ENCODE measurements at places on chromosomes 13 and 19.
A peak's percentile ranks its signal among the peaks of the same experiment; 100 is the strongest.

GRCh38 chr13:54637366-54637765 is 1608.8 kb downstream of the OLFM4 start:
- DNase-seq = no peak

DNA sequence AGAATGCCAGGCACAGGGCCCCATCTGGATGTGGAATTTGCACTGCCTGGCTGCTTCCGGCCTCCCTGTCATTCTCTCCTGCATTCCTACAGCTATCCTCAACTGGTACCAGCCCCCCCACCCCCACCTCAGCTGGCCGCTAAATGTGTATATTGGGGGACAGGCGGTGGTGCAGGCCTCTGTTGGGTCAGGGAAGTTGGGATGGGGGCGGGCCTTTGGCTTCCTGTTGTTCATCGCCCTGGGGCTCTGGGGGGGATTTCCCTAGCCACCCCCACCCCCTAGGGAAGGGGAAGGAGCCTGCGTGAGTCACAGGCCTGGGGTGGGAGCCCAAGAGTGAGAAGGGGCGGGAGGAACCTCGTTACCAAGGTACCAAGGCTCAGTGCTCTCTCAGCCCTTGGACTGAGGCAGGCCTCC is 10.6 kb downstream of the POU2F2 start:
- DNase-seq = peak; percentile 93

DNA sequence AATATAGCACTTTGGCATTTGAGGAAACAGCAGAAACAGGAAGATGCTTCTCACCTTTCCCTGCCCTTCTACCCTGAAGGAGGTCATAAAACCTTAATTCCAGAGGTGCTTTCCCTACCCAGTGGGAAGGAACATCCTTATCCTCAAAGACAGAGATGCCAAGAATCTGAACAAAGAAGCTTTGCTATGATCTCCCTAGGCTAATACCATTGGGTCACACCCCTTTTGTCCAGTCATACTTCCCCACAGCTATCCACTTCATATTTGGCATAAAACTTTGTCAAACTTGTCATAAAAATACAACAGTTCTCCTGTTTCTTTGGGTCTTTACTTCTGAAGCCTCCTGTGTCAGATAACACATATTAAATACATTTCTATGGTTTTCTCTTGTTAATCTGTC is 21.7 kb upstream of the RXFP2 start:
- DNase-seq = no peak

DNA sequence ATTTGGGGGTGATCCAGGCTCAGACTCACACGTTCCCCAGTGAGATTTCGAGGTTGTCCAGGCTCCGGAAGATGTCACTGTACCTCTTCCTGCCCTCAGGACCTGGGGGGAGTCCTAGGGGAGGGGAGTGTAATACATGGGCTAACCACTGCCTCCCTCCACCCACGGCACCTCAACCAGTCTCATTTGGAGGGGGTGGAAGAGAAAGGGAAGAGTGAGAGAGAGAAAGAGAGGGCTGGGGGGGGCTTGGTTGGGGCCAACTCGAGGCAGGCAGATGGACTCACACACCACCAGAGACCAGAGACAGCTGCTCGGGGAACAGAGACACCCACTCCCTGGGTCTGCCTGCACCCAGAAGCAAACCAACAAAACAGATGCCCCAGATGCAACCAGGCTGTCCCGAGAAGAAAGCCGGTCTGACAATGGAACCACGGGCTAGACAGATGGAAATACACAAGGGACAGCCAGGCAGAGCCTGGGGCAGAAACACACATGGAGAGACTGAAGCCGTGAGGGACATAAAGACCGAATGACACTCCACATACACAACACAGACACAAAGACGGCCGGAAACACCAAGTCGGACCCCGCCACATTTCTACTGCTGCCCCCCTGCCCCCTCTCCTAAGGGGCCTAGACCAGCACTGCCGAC is 825 bp downstream of the GMIP start:
- peak; percentile 57 for DNase-seq

DNA sequence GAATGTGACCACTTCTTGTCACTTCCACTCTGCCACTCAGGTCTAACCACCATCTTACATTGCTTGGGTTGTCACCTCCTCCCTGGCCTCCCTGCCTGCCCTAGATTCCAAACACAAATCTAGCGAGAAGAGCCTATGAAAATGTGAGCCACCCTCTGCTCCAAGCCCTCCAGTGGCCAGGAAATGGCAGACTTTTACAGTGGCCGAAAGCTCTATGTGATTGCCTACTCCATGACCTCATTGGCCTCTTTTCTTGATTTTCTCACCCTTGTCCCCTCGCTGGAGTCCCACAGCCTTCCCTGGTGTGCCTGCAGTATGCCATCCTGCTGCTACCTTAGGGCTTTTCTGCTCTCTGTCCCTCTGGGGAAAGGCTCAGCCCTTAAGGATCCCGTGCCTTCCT is 84.2 kb downstream of the LRCH1 start:
- DNase-seq = no peak

GRCh38 chr19:55080121-55080967 is 4.7 kb downstream of the EPS8L1 start:
- peak; percentile 84 for DNase-seq

DNA sequence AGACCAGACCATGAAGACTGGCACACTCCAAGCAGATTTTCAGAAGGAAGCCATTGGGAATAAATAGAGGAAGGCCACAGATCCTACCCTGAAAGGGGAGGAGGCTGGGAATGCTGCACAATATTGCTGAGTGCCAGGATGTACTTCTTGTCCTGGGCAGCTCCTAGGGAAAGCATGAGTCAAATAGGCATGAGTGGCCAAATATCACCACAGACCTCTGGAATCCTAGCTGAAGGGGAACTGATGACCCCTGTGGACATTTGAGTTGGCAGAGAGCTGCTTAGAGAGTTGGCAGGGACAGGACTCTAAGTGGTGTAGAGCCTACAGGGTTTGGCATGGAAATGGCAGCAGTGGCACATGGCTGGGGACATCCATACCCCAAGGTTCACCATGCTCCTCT is 234.3 kb upstream of the TRPC4 start:
- DNase-seq = no peak

- no peak for DNase-seq
These were observed 165.4 kb downstream of the RGCC start for GRCh38 chr13:41622432-41623429.

DNA sequence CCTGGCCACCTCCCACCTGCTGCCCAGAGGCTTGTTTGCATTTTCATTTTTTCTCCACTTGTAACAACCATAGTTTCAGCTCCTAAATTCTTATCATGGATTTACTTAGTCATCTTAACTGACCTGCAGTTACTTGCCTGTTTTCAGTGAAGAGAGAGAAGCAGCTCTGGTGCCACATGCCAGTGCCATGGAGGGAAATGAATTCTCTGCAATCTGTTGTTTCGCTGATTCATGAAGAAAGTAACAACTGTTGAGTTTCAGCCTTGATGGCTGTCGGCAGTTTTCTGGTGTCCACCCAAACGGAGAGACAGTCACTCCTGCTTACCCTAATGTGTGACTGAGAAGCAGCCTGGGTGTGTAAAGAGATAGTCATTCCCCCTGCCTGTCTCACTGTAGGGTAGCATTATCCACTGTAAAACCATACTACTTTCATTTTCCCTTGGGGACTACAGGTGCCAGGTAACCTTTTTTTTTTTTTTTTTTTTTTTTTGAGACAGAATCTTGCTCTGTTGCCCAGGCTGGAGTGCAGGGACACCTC is 116.1 kb downstream of the DNAJC3 start:
- DNase-seq = no peak

- no peak for DNase-seq
These were observed 109.2 kb upstream of the USP29 start for GRCh38 chr19:57010541-57010940.

DNA sequence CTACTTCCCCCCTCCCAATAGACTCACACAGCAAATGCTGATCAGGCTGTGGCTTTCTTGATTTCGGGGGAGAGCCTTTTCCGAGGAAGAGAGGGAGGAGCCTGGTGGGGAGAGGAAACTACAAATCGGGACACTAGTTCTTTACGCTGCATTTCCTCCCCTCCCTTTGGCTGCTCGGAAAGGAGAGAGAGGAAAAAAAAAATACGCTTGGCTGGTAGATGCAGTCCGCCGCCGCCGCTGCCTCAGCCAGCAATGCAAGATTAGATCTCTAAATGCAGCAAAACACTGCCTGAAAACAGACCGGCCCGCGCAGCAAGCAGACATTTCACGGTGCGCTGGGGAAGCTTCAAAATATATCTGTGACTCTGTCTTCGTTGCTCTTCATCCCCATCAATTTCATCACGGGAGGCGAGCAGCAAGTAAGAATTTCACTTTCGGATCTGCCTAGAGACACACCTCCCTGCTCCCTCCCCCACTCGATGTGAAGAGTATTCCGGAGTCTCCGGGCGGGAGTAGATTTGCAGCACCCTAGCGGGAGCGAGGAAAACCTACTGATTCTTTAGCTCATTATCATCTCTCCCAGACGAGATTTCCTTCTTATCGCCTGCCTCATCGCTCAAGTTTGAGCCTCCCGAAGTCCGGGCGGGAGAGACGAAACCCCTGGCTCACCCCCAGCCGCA is at the start of gene PCDH17:
Gene PCDH17, plus strand, starts transcription at position 149 of the 680 bp plus-strand sequence. CDS start 803 bp downstream, outside the sequence.
- peak; percentile 23 for DNase-seq

DNA sequence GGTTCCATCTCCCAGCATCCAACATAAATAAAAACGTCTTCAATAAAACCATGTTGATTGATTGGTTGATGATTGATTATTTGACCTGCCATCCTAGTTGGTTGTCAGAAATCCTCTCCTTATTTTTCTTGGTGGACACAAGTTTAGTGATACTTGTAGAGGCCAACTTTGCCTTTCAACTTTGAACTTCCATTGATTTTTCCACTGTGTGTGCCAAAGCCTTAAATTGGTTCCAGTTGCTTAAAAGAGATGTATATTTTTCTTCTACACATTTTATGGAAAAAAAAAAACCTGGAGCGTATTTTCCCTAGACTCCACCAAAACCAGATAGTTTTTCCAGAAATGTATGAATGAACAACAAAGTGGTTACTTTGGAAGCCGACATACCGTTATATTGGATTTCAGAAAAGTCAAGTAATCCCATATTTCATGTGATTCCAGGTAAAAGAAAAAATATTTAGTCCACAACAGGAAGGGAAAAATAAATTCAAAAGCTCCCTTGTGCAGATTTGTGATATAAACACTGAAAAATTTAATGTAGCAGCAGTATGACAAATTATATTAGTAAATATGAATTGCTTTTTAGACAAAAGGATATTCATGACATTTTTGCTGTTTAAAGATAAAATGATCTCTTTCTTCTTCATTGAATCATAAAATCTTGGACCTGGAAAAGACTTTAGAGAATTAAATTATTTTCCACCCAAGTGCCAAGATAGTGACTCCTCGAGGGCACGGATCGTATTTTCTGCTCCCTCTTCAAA is 85.2 kb downstream of the MBNL2 start:
- DNase-seq = no peak

GRCh38 chr13:51681037-51681678 is 96.9 kb downstream of the WDFY2 start:
- peak; percentile 26 for DNase-seq

- DNase-seq = no peak
These were observed 1.6 kb upstream of the RAB11B start for GRCh38 chr19:8388612-8388958.

DNA sequence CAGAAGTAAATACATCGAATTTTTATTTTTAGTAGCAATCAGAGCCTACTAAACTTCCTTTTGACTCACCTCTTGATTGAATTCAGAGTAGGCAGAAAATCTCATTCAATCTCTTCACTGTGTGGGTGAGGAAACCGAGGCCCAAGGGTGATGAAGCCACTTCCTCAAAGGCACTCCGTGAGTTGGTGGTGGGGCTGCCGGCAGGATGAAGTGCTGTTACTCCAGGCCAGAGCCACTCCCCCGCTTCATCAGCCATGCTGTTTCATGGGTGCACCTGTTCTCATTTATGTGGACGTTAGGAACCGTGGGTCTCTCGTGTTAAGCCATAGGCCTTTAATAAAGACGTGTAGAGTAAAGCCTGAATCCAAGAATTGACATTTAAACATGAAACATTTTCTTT is 13.2 kb downstream of the ING1 start:
- no peak for DNase-seq

DNA sequence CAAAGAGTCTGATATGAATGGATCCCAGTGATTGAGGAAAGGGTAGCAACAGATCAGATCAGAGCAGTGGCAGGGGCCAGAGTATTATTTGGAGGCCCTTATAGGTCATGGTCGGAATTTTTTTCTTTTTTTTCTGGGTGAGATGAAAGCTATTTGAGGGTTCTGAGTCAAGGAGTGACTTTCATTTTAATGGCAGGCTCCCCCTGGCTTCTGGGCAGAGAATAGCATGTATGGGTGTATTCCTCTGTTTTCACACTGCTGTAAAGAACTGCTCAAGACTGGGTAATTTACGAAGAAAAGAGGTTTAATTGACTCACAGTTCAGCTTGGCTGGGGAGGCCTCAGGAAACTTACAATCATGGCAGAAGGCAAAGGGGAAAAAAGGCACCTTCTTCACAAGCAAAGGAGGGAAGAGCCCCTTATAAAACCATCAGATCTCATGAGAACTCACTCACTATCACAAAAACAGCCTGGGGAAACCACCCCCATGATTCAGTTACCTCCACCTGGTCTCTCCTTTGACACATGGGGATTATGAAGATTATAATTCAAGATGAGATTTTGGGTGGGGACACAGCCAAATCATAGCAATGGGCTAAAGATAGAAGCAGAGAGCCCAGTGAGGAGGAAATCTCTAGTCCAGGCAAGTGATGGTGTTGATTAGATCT is 3.0 kb upstream of the SLC6A16 start:
- peak; percentile 42 for DNase-seq

DNA sequence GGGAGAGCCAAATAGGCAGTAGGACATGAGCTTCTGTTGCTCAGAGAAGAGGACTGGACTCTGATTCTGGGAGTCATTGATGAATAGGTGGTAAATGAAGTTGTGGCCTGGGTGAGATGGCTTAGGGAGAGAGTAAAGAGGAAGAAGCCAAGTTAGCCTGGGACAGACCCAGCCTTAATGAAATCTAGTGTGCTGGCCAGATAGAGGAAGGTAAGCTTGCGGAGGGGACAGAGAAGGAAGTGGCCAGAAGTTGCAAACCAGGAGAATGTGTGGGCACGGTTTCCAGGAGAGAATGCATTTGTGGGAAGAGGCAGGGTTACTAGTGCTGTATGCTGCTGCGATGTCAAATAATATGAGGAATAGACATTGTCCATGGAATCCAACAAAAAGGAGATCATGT is 83.3 kb upstream of the OLFM4 start:
- DNase-seq = no peak

DNA sequence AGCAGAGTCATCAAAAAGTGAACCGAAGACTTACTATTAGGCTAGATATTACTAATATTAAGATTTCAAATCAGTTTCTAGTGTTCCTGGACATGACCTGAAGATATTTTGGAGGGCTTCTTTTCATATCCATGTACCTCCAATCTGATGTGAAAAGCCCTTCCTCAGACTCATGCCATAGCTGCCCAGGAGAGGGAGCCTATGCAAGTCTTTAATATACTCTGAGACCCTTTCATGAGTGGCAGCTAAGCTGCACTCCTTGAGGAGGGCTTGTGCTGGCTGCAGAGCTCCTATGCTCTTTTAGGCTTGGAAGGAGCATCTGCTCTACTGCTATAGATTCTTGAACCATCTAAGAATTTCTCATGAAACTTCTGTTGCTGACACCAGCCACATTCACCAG is 715.3 kb downstream of the OLFM4 start:
- no peak for DNase-seq

- DNase-seq = no peak
These were observed 14.9 kb downstream of the MAP2K2 start for GRCh38 chr19:4108767-4109625.
